Prostate gland (tissue), 2 donors: ENCODE measurements at places on chromosomes 2 and 18. TPM values are rescaled to one million over a fixed set of nuclear protein-coding genes. Genes with fewer than 3 reads are reported as not detected.

- no peaks in the 10 kb centered on the region for H3K4me1 ChIP-seq
- no peaks in the 10 kb centered on the region for H3K36me3 ChIP-seq
- H3K4me3 ChIP-seq, result no peak within 1 kb of the TSS
- no peak for DNase-seq
- no peaks in the 10 kb centered on the region for H3K27me3 ChIP-seq
Measured at GRCh38 chr18:63949068-63949737, at the start of gene HMSD. Gene HMSD (plus strand): TSS chr18:63949301. CDS start chr18:63953456, 4,155 bp downstream.

Gene GPR35
- total RNA-seq, result 4.6 TPM

- DNase-seq, result no peak
- no peak overlapping the region for H3K27ac ChIP-seq
- H3K36me3 ChIP-seq, result no peaks in the 10 kb centered on the region
- no peaks in the 10 kb centered on the region for H3K27me3 ChIP-seq
Measured at GRCh38 chr2:85137156-85137555, 4.0 kb downstream of the TCF7L1 start.

DNA sequence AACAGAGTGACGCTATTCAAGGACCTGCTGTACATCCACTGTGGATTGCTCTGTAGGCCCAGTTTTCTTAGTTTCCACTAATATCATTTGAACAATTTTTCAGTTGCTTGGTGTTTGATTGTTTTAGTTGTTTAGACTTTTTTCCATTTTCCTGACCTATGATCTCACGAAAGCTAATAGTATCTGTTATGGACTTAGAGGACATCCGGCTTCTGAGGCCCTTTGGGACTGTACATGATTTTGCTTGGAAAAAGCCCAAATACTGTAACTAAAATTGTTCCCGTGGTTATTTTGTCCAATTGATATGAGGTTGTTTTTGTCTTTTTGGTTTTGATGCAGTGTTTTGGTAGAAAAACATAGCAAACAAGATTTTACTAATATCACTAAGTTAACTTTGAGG, 174.6 kb downstream of the PLCL1 start:
- no peaks in the 10 kb centered on the region for H3K4me1 ChIP-seq
- H3K27ac ChIP-seq, result no peak overlapping the region
- H3K27me3 ChIP-seq, result no peaks in the 10 kb centered on the region
- H3K4me3 ChIP-seq, result no peak overlapping the region
- DNase-seq, result no peak
- no peaks in the 10 kb centered on the region for H3K36me3 ChIP-seq

Gene POTEJ
- total RNA-seq, result 16.7 TPM

Gene CD8A
- total RNA-seq, result 2.5 TPM

Gene ARMC9
- 11.3 TPM for total RNA-seq

DNA sequence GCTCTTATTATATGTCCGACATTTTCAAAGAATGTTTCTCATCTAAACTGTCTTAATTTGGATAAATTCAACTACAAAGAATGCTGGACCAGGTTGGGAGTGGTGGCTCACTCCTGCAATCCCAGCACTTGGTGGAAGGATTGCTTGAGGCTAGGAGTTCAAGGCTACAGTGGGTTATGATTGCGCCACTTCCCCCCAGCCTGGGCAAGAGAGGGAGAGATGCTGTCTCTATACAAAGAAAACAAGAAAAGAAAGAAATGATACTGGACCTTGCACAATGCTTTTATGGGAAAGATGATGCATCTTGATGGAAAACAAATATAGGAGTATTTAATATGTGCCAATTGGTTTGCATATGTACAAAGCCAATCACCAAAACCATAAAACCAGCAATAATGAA, 296.7 kb downstream of the LPIN1 start:
- DNase-seq, result no peak
- H3K27ac ChIP-seq, result no peak overlapping the region
- H3K36me3 ChIP-seq, result no peaks in the 10 kb centered on the region
- H3K27me3 ChIP-seq, result no peaks in the 10 kb centered on the region

DNA sequence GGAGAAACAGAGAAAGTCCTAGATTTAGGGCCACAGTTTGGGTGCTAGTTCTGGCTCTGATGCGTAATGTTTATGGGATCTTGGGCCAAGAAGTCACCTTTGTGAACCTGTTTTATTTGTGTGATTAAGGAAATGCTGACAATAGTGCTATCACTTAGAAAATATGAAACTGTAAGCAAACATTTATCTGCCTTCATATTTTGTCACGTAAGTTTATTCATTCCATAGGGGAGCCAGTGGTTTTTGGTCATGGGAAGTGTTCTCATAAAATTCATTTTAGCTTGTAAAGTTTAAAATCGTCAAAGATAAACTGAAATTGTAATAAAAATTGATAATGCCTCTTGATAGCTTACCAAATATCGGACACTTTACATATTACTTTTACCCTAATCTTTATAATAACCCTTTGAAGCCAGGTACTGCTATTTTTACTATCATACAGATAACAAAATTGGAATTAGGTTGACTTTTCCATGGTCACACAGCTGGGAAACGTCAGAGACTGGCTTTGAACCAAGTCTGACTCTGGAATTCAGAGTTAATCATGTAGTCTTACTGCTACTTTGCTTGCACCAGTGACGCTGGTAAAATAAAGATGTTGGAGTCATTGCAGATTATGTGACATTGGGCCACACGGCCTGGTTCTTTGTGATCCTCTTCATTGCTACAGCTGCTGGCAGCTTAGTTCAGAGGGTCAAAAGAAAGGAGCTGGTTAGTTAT, 99.7 kb downstream of the ICA1L start:
- no peaks in the 10 kb centered on the region for H3K27me3 ChIP-seq
- DNase-seq, result no peak
- H3K4me3 ChIP-seq, result no peak overlapping the region
- H3K4me1 ChIP-seq, result no peaks in the 10 kb centered on the region
- no peak overlapping the region for H3K27ac ChIP-seq

DNA sequence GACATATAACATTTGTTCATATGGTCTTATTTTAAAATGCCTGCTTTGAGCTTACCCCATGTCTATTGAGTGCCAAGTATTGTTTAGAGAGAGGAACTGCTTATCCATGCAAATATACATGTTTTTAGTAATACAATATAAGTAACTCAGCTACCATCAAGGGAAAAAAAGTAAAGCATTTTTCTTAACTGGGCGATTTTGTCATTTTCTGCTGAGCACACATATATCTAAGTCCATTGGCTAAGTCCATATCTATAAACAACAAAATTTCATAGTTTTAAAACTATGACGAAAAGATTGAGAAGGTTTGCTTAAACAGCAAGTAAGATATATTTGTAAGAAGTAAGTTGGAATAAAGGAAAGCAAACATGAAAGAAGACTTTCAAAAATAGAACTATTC, 82.7 kb downstream of the CALCRL start:
- DNase-seq, result no peak
- no peak overlapping the region for H3K27ac ChIP-seq
- no peaks in the 10 kb centered on the region for H3K27me3 ChIP-seq
- H3K4me1 ChIP-seq, result no peaks in the 10 kb centered on the region

Gene GAL3ST2
- total RNA-seq, result 2.4 TPM

GRCh38 chr2:16218161-16218560, 277.8 kb downstream of the MYCN start:
- no peak for DNase-seq
- no peak overlapping the region for H3K4me3 ChIP-seq
- no peaks in the 10 kb centered on the region for H3K27me3 ChIP-seq
- no peak overlapping the region for H3K27ac ChIP-seq
- no peaks in the 10 kb centered on the region for H3K36me3 ChIP-seq

- H3K27me3 ChIP-seq, result no peaks in the 10 kb centered on the region
- H3K4me3 ChIP-seq, result no peak overlapping the region
- no peak for DNase-seq
- H3K36me3 ChIP-seq, result no peaks in the 10 kb centered on the region
- H3K4me1 ChIP-seq, result no peaks in the 10 kb centered on the region
- H3K27ac ChIP-seq, result no peak overlapping the region
Measured at GRCh38 chr2:221752781-221753180, 180.7 kb upstream of the EPHA4 start.

Gene MARCHF7
- 60.7 TPM for total RNA-seq

Gene ZNF804A
- 0.41 TPM for total RNA-seq
